ENCODE measurements at places on chromosomes 11 and 22.

GRCh38 chr11:69913591-69914285 lies 94.5 kb upstream of the FGF3 start:
- DNase-seq = no peak

GRCh38 chr22:47073075-47073474 lies 310.6 kb downstream of the TBC1D22A start:
- DNase-seq = no peak

DNA sequence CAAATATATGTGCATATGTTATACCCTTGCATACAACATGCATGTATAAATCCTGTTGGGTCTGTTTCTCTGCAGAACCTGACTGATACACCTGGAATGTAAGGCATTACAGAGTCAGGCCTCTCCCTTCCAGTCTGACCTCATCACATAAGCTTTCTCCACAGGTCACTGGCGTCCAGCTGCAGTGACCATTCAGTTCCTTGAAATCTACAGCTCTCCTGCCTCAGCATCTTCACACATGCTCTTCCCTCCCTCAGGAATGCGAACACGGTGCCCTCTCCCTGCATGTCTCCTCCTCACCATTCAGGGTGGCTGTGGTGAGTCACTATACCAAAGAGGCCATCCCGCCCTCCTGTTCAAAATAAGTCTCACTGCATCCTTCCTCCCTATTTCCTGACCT lies 657.8 kb upstream of the B3GAT1 start:
- DNase-seq = no peak

DNA sequence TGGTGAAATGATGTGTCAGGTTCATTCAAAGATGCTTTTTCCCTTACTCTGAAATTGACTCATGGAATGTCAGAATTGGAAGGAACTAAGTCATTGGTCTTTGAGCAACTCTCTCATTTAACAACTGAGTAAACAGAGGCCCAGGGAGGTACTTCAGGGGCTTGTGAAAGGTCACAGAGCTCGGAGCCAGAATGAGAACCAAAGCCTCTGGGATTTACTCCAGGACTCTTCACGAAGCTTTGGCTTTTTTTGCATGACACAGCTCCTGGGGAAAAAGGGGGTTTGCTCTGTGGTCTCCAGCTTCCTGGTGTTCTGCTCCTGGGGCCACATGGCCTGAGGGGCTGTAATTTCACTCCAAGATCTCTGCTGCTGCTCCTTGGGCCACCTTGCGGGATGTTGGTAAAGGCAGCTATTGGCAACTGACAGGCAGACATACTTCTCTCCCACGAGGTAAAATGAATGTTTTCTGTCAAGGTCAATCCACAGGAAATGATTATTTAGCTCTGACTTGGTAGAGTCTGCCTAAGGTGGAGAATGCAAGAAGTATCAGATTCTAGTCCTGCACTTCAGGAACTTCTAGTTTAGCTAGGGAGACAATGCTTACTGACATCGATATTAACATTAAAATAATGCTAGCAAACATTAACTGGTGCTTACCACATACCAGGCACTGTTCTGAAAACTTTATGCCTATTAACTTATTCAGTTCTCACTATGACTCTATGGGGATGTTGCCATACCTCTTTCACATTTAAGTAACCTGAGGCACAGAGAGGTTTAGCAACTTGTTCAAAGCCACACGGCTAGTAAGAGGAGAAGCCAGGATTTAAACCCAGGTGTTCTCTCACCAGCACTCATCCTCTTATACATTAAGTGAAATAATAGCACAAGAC lies 16.1 kb downstream of the PKNOX2 start:
- no peak for DNase-seq

GRCh38 chr22:42621505-42622002 lies 6.9 kb upstream of the POLDIP3 start:
- DNase-seq = no peak

- DNase-seq = no peak
Observed at GRCh38 chr11:43504316-43504950, 145.7 kb downstream of the TTC17 start.

- DNase-seq = no peak
Observed at GRCh38 chr11:13103962-13104554, 94.9 kb downstream of the RASSF10 start.

GRCh38 chr22:37601203-37601539 lies 7.5 kb upstream of the GGA1 start:
- DNase-seq = no peak

DNA sequence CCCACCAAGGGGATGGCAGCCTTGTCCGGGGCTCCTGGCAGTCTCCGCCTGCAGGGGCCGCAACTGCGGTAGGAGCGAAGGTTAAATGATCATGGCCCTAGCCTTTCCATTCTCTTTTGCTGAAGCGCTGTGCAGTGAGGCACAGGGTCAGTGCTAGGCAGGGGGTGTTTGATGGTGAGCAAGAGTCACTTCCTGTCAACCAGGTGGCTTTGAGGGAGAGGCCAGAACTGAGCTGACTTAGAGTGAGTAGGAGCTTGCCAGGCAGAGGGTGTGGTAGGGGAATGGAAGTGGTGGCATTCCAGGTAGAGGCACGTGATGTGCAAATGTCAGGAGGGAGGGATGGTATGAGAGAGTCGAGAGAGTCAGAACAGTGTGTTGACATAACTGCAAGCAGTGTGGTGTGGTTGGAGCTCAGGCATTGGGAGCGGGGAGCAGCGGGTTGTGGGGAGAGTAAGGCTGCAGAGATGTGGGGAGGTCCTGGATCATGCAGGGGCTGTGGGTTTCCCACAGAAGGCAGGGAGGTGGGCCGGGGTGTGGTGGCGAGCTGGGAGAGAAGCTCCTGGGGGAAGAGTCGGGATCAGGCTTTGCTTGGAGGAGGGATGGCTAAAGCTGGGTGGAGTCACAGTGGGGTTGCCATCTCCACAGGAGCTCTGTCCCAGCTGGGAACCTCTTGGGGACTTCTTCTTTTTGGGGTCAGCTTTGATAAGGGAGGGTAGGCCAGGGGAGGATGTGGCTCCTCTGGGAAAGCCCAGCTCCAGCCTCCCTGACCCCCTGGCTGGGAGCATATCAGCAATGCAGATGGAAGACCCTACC lies 33.3 kb downstream of the AMPD3 start:
- DNase-seq = no peak

- peak; percentile 27 for DNase-seq
Observed at GRCh38 chr11:63961608-63962412, 12.6 kb upstream of the COX8A start.

DNA sequence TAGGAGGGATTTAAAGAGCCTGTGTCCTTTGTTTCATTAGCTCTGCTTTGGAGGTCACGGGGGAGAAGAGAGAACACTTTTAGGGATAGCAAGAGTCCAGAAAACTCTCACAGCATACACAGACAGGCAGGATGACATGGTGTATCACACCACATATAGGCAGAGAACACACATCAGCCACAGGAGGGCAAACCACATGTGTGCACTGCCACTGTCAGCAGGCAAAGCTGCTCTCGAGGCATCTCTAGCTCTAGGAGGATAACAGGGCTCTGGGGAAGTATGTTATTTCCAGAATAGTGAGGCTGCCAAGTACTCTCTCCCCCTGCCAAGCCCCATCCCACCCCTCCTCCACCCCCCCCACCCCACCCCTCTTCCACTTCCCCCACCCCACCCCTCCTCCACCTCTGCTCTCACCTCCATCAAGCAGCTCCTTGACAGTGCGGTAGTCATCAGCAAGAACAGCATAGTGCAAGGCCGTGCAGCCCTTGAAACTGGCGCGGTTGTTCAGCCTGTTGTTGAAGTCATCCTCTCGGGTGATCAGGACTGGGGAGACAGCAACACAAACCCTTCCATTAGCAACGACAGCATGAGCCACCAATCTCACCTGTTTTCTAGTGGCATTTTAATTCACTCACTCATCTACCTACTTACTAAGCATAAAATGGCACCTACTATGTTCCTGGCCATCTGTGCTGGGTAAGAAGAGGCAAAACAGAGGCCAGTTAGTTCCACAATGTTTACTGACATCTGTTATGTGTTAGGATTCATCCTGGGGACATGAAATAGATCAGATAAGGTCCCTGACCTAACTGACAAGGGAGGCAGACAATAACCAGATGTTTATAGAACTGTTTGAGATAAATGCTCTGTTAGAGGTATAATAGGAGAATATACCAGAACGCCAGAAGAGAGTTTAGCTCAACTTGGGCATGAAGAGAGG lies 75.6 kb downstream of the CLPB start:
- DNase-seq = no peak

DNA sequence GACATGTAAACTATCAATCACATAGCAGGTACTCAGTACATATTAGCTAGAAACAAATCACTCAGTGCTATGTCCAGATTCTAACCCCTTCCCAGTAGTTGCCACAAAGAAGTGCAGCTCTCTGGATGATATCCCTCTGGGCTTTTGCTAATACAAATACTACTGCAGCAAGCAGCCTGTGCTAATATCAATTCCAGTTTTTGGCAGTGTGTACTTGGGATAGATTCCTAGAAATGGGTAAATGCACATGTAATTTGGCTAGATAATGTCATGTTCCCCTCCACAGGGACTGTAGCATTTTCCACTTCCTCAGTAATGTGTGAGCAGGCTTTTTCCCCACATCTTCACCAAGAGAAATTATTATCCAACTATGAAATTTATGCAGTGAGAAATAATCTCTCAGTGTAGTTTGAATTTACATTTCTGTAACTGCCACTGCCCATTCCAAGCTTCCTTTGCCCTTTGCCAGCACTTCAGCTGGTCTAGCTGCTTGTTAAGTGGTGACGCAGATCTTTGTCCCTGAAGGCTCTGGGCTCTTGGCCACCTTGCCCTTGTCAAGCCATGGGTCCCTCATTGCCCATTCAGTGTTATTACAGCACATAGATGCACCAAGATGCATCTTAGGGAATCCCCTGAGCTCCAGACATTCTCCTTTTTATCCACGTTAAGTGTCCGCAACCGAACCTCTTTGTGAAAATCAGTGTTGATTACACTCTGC lies 107.1 kb upstream of the CLPB start:
- no peak for DNase-seq

DNA sequence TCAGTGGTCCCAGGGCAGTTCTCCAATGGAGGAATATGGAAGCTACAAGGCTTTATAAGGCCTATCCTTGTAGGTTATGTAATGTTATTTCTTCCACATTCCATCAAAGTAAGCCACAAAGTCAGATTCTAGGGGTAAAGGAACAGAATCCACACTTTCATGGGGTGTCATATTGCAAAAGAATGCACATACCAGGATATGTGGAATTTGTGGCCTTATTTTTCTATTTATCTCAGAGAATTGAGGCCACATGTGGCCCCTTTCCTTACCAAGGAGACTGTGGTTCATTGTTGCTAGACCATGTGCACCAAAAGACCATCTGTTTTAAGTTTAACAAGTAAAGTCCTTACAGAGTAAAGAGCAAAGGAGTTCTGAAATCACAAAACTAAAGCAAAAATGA lies 12.9 kb downstream of the LRRC4C start:
- no peak for DNase-seq

- no peak for DNase-seq
Observed at GRCh38 chr11:3206156-3206921, 12.3 kb downstream of the MRGPRG start.

GRCh38 chr11:76577226-76577920 lies 93.2 kb downstream of the LRRC32 start:
- DNase-seq = no peak

- DNase-seq = no peak
Observed at GRCh38 chr11:104148074-104148473, 15.9 kb downstream of the PDGFD start.

DNA sequence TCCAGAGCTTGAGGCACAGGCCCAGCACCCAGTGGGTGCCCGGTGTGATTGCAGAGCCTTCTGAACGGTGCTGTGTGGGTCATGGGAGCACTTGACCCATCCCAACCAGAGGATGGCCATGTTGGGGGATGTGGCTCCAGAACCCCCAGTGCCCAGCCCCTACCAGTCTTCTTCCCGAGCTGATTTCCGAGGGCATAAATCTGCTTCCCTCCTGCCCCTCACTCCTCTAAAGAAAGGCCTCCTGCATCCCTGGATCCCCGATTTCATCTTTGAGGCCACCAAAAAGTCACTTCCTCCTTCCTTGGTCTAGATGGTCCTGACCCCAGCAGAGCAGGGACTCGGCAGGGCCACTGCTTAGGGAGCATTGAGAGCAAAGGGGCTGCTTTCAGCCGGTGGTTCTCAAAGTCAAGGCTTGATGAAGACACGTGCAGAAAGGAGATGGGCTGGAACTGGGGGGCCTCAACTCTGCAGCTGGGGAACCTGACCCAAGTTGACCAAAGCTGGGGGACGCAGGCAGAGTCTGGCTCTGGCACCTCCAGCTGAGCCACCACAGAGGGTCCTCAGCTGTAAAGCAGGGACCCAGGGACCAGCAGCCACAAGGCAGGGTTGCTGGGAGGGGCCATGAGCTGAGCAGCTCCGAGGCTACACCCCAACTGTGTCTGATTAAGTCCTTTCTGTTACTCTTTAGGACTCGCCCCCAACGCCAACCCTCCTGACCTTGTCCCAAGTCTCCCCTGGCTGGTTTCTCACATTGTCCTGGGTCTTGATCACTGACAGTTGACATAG lies 56.6 kb downstream of the LINC01488 start:
- no peak for DNase-seq

DNA sequence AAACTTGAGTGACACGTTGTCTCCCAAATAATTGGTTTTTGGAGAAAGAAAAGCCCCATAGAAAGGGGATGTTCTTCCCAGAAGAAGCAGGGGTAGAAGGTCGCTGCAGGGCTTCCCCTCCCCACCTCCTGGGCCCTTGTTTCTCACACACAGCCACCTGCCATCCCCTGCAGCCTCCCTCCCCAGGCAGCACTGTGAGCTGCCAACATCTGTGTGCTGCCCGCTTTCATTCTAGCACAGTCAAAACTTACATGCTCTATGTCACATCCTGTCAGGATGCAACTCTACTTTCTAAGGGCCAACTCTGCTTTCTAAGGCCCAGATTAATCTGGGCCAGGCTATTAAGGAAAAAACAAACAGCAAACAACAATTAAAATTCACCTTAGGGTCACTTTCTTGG lies 309.4 kb upstream of the ZC3H12C start:
- no peak for DNase-seq

GRCh38 chr11:34972892-34973291 lies 56.5 kb downstream of the PDHX start:
- DNase-seq = no peak

DNA sequence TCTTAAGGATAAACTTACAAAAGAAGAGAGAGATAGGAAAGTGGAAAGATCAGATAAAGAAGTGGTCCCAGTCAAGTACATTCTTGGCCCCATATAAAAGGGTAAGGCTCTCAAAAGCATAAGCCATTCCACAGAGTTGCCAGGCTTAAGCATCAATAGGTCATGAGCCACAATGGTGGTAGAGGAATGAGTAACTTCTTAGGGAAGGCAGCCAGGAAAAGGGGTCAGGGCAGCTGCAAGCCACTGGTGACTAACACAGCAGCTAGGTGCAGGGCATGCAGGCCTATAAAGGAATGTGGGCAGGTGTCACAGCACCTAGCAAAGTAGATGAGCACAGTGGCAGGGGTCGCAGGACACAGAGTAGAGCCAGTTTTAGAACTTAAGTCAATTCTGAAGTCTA lies 302.6 kb upstream of the FAT3 start:
- DNase-seq = no peak
